ENCODE measurements at places on chromosomes 11 and 22.

- no peak for DNase-seq
Observed at GRCh38 chr11:77137421-77137820, 9.4 kb downstream of the MYO7A start.

DNA sequence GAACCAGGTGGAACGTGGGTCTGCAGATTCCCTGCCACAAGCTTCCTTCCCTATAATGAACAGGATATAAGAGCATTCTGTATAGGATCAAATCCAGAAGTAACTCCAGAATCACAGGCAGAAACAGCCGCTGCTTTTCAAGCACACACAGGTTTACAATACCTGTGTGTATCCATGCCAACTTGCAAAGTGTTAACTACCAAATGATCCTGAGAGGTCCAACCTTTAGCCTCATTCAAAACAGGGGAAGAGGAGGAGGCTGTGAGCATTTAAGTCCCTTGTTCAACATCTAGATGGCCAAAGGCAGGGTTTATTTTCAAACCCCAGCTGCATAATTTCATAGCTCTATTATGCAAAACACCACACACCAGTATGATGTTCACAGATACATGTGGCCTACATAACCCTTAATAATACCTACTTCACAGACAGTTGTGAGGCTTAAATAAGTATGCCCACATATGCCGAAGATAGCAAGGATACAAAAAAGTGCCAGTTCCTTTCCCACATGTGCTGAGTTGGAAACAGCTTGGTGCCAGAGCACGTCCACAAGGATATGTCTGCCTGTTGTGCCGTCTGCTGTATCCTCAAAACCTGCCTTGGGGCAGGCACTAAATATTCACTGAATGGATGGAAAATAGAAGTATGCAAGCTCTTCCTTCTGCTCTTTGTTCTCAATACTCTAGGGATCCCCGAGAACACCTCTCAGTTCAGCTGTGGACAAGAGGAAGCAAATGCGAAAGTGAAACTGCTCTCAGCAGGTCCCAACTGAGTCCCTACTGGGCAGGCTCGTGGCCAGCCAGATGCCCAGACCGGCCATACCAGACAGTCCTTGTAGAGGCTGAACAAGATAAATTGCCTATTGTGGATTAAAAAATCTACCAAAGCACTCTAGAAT lies 66.8 kb downstream of the LARGE1 start:
- DNase-seq: no peak

DNA sequence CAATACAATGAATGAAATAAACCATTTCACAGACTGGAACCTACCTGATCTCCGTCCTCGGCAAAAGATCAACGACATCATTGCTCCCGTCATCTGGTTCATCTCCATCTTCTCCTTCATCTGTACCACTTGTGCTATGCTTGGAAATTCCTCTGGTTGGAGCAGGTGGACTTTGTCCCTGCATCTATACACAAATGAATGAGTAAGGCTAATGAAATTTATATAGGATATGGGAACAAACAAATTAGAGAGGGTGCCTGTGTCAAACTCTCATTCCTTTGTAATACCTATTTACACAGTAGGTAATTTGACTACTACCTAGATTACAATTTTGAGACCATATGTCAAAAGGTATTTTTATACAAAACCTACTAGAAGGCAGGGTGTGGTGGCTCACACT lies 59.4 kb downstream of the F2 start:
- no peak for DNase-seq

- no peak for DNase-seq
Observed at GRCh38 chr11:72012897-72013721, 14.4 kb downstream of the IL18BP start.

GRCh38 chr11:78168539-78169477 lies 19.6 kb downstream of the KCTD21 start:
- DNase-seq: no peak

DNA sequence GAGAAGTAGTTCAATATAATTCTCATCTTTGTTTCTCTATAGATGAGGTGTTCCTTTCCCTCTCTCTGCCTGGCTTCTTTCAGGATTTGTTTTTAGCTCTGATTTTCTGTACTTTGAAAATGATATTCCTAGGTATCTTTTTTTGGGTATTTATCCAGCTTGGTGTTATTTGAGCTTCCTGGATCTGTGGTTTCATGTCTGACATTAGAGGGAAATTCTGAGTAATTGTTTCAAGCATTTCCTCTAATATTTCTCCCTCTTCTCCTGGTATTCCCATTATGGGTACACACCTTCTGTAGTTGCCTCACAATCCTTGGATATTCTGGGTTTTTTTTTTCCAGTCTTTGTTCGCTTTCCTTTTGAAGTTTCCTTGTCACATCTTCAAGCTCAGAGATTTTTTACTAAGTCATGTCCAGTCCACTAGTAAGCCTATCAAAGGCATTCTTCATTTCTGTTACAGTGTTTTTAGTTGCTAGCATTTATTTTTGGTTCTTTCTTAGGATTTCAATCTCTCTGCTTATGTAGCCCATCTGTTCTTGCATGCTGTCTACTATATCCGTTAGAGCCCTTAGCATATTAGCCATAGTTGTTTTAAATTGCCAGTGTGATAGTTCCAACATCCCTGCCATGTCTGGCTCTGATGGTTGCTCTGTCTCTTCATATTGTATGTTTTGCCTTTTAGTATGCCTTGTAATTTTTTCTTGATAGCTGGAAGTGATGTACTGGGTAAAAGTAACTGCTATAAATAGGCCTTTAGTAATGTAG lies 5.8 kb downstream of the CCDC81 start:
- no peak for DNase-seq

- no peak for DNase-seq
Observed at GRCh38 chr11:33772300-33772699, 2.0 kb downstream of the FBXO3 start.

- no peak for DNase-seq
Observed at GRCh38 chr11:120797143-120797542, 226.8 kb upstream of the TBCEL start.

- no peak for DNase-seq
Observed at GRCh38 chr11:11808992-11809615, 32.7 kb upstream of the USP47 start.

- DNase-seq: no peak
Observed at GRCh38 chr11:34207487-34208180, 102.2 kb downstream of the NAT10 start.

- no peak for DNase-seq
Observed at GRCh38 chr11:126224647-126225294, 13.2 kb downstream of the FAM118B start.

GRCh38 chr11:124865902-124866851 lies 945 bp downstream of the ROBO3 start:
- DNase-seq: peak; percentile 36

GRCh38 chr11:68313574-68314202 lies 1.3 kb downstream of the LRP5 start:
- DNase-seq: no peak

DNA sequence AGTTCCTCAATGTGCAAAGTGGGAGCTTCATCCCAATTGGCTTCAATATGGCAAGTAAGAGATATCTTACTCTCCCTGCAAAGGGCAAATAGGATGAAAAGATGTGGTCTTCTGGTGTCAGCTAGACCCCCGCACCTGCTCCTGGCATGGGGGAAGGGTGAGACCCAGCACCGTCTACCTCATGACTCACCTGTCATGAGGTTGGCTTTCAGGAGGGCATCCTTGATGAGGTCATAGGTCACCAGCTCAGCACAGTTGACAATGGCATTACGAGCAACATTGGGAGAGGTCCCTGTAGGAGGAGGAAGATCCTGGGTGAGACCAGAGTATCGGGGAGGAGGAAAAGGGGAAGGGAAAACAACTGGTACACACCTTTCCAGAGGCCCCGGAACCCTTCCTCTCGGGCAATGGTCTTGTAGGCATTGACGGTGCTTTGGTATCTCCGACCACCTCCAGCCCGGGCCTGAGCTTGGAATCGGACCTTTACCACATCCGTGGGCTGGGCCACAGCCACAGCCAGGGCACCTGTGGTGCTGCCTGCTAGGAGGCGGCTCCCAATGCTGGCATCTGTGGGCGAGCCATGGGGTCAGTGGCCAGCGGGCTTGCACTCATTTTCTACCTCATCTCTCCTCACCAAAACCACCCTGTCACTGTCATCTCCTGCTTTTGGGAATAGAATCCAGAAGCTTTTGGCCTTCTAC lies 6.0 kb downstream of the UCP2 start:
- no peak for DNase-seq

GRCh38 chr22:50722048-50722701 lies 15.8 kb upstream of the ACR start:
- no peak for DNase-seq

DNA sequence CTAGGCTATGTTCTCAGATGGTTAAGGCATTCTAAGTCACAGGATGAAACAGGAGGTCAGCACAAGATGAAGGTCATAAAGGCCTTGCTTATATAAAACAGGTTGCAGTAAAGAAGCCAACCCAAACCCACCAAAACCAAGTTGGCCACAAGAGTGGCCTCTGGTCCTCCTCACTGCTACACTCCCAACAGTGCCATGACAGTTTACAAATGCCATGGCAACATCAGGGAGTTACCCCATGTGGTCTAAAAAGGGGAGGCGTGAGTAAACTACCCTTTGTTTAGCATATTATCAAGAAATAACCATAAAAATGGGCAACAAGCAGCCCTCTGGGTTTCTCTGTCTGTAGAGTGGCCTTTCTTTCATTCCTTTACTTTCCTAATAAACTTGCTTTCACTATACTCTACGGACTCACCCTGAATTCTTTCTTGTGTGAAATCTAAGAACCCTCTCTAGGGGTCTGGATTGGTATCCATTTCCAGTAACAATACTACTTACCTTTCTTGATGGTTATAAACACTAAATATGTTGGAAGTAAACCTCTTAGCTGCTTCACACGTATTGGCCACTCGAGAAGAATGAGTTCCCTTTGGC lies 1237.9 kb downstream of the FAM181B start:
- no peak for DNase-seq

GRCh38 chr11:9868641-9869040 lies 204.8 kb downstream of the SWAP70 start:
- DNase-seq: no peak

DNA sequence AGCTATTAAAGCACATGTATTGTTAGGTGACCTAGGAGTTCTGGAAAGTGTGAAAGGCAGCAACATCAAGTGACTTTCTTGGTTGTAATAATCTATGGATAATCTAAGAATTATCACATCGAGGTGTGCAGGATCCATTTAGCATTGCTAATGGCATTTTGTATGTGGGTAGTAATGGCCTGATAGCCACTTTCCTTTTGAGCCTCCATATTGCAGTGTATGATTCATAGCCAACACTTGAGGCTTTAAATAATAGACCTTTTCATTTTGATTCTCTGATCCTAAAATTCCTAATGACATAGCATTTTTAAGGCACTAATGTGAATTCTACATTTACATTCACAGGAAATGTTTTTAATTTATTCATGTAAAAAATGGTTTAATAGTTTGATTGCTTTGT lies 759.4 kb downstream of the NELL1 start:
- DNase-seq: no peak

DNA sequence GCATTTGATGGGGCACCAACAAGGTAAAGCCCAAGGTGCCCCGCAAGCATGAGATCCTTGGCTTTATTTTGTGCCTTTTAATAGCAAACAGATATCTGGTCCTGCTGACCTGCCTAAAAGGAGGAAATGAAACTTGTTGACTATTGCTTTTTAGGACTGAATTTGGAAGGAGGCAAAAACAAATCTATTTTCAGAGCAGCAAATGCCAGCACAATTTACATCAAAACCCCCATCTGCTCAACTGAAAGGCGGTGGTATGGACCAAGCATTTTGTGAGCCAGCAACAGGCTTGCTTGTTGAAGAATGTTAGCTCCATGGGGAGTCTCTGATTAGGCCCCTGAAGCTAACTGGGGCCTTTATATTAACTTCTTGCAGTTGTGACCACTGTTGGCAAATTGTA lies 192.6 kb upstream of the E2F8 start:
- no peak for DNase-seq

- peak; percentile 46 for DNase-seq
Observed at GRCh38 chr11:133946541-133947318, 10.0 kb downstream of the IGSF9B start.

GRCh38 chr11:64369440-64370421 lies 10.8 kb downstream of the RPS6KA4 start:
- no peak for DNase-seq

- DNase-seq: no peak
Observed at GRCh38 chr11:118008271-118008911, 22.2 kb downstream of the IL10RA start.

GRCh38 chr22:35092406-35092805 lies 26.4 kb downstream of the ISX start:
- no peak for DNase-seq

GRCh38 chr11:88555829-88556202 lies 218.3 kb upstream of the CTSC start:
- DNase-seq: no peak

GRCh38 chr11:16309226-16309625 lies 47.1 kb downstream of the SOX6 start:
- no peak for DNase-seq

DNA sequence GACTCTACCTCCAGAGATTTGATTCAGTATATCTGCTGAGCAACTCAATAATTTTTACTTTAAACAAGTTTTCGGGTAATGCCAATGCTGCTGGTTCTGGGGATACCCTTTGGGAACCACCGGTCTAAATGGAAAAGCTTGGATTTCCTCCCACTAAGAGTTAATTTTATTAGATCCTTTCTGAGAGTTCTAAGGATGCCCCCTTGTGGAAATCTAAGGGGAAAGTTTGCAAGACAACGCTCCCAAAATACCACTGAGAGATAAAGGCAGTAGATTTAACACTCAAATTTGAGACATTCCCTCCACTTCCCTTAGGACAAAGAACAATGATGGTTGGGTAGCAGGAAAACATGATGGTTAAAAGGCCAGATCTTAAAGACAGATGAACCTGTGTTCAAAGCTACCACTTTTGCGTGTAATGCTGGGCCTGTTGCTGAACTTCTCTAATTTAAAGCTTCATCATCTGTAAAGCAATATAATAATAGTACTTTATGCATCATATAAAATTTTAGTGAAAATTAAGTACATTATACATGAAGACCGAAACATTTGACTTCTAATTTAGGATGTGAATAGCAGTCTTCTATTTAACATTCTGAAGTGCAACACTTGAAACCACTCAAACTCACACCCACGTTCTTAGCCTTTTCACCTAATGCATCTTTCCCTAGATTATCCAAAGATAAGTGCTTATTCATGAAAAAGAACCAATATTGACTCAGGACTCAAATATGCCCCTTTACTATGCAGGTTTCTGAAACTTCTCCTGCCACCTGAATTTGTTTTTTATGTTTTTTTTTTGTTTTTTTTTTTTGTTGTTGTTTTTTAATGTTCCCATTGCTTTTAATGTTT lies 110.1 kb upstream of the LUZP2 start:
- DNase-seq: no peak

- no peak for DNase-seq
Observed at GRCh38 chr11:120279502-120279901, 39.6 kb downstream of the POU2F3 start.

DNA sequence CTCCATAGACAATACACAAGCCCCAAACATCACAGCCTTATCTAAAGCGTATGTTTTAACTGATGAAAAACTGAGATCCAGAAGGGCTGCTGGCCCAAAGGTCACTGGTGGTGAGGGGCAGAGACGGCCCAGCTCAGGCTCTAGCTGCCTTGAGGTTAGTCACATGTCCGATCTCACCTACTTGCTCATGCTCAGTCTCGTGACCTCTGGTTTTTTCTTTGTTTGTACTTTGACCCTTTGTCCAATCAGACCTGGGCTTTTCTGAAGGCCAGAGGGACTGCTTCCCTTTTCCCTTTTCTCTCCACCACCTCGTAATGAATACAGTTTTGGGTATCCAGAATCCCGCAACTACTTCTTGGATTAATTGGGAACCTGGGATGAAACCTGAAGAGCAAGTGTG lies 28.6 kb downstream of the MMP20 start:
- DNase-seq: no peak

GRCh38 chr11:86916330-86916729 lies 38.9 kb downstream of the FZD4 start:
- DNase-seq: no peak

All from T-helper 1 cell (primary cell).